ENCODE measurements at places on chromosomes 6 and 20.

GRCh38 chr20:63054103-63054474 lies 47.3 kb upstream of the BHLHE23 start:
- no peak for DNase-seq

DNA sequence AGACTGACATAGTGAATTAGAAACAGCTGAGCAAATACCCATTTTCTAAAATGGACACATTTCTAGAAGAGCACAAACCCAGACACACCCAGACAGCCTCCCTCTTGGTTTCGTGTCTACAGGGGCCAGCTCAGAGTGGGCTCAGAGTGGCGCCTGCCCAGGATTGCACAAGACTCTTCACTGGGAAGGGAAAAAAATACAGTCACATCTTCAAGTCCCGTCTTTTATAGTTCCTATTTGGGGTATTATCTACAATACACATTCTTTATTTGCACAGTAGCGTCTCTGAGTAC lies 246.1 kb upstream of the AFDN start:
- no peak for DNase-seq

DNA sequence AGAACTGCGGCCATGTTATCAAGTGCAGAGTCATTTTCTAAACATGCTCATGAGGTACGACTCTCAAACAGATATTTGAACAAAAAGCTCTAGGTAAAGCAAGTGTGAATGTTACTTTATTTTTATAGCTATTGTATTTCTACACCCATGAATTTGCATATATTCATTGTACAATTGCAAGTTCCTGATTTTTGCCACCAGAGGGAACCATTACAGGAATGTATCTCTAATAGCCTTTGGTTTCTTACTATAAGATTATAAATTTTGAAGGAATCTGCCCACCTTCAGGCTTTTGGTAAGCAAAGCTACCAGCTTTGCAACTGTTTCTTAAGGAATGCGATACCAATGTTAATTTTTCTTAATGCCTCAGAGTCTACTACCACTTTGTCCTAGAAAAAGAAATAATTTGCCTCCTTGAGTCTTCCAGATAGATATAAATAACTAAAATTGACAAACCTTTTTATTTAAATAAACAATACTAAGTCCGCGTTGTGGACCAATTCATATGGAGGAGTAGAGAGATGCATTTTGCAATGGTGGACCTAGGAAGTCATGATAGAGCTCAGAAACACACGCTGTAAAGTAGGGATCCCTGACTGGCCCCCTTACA lies 125.4 kb upstream of the SAMD5 start:
- peak; percentile 62 for DNase-seq

DNA sequence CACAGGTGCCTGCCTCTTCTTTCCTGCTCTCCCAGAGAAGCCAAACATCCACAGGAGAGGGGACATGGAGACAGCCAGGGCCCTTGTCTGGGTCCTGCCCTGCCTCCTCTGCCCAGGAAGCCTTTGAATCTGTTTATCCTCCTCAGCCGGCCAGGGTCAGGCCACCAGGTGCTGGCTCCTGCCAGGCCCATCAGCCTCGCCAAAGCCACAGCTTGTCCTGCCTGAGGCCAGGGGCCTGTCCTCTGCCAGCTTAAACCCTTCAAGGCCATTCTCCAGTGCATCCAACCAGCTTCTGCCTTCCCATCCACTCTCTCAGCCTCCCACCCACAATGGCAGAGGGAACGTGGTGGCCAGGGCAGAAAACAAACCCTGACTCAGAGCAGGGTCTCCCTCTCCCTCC lies 254.6 kb downstream of the ANKRD60 start:
- no peak for DNase-seq

DNA sequence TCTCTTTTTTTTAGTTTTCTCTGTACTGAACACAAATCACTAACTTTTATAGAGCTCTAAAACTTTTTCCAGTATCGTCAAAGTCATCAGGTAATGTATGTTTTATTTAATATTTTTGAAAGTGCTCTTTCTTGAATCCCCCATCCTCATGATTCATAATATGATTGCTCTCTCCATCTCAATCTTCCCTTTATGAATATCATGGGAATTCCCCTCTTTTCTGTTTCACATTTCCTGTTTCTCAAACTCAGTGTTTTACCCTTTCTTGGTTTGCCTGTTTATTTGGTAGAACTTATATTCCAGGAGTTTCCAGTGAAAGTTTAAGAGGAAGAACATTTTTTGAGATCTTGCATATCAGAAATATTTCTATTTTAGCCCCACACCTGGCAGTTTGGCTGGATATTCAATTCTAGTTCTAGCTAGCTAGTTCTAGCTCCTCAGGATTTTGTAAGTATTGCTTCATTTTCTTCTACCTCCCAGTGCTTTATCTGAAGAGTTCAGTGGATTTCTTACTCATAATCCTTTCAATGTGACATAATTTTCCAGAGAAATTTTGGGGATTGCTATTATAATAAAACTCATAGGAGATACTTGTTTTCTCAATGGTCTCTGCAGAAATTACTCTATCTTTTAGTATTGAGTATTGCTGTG lies 6.1 kb upstream of the C6orf58 start:
- DNase-seq, result peak; percentile 4

DNA sequence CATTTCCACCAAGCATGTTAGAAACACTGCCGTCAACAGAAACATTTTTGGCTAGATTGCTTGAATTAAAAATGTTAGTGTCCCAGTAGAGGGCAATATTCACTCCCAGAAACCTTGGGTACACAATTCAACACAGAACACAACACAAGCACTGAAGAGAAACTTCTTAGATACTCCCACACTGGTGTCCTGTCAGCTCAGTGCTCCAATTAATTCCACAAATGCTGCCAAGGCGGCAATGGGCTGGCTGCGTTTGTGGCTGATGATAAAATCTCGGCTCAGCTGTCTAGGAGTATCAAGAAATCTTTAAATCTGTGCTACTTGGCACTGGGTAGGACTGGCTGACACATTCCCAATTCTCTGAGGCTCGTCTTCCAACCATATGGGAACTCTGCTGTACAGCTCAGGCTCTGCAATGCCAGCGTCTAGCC lies 39.3 kb downstream of the BEND3 start:
- peak; percentile 35 for DNase-seq

DNA sequence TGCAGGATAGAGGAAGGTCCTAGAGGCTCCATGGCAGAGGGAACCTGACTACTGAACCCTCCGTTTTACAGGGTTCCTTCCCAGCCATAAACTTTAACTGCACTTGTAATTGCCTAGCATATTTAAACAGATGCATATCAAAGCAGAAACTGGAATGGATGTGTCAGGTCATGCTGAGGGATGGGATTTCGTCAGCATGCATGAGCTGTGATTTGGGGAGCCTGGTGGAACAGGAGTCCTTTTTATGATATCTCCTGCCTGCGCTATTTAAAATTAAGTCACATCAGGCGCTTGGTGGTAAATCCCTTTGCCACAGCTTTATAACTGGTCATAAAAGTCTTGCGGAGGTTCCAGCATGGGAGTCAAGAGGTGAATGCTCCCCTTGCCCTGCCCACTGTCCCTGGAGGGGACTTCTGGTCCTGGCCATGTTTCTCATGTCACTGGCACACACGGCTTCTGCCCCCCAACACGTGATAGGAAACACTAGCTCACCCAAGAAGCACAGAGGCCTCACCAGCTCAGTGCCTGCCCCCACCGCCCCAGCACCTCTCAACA lies 26.0 kb upstream of the PCMTD2 start:
- no peak for DNase-seq

- DNase-seq, result peak; percentile 88
These were observed 37.1 kb downstream of the CD109 start for GRCh38 chr6:73732845-73733675.

DNA sequence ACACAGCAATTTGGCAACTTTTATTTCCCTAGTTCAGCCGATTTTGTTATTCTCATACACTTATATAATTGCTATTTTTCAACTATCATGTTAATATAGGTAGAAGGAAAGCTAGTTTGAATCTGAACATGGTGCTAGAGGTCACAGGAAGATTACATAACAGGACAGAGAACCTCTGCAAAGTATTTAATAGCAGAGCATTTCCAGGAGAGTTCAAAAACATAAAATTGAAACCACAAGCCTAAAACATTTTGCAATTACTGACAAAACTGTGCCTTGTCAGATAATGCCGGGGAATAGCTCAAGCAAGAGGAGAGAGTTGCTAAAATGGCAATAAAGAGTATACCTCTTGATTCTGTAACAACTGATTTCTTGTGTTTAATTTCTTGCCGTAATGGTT lies 70.8 kb downstream of the TFAP2B start:
- no peak for DNase-seq

- DNase-seq, result peak; percentile 81
These were observed 95.4 kb downstream of the OGFRL1 start for GRCh38 chr6:71383901-71384489.

- peak; percentile 85 for DNase-seq
These were observed 373.5 kb upstream of the BTBD3 start for GRCh38 chr20:11544029-11544678.

GRCh38 chr20:59017493-59018231 lies 1.6 kb upstream of the TUBB1 start:
- DNase-seq, result no peak

GRCh38 chr6:70312165-70312745 lies 9.4 kb upstream of the COL9A1 start:
- DNase-seq, result peak; percentile 48

- DNase-seq, result no peak
These were observed 24.4 kb downstream of the GNAS-AS1 start for GRCh38 chr20:58826271-58826670.

DNA sequence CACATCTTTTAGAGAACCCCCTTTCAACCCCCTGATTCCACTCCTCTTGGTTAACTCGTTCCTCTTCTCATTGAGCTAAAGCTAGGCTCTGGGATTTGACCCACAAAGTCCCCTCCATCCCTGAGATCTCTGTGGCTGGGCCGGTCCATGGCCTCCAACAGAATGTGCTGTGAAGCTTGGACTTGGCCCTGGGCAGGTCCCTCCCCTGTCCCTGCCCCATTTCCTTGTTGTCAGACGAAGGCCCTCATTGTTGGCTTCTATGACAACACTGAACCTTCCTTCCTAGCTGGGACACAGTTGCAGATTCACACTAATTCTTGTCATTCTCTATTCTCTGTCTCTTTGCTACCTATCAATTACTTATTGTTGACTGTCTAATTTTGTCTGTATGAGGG lies 156.1 kb downstream of the SYCP2 start:
- no peak for DNase-seq

DNA sequence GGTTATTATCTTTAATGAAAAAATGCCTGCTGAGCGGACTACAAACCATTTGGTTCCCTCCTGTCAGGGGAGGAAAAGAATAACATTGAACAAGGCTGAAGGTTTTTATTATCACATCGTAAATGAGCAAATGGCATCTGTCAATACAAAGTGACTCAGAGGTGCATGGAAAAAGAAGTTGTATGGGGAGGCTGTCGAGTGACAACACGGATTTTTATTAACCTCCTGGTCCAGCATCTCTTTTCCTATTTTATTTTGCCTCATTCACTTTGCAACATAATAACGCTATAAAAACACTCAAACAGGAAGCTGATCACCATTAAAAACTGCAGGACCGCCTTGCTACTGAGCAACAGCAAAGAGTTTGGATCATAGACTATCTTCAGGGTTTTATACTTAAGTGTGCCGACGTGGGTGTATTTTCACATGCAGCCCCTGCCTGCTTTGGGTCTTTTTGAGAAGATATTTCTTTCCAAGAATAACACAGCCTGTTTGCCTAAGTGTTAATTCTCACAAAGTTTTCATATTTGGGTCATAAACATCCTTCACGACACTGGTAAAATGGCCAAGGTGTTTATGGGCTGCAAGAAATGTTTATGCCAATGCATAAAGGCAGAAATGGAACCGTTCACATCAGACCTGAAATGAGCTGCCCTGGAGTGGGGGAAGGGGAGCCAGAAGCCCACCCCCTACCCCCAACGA lies 132.1 kb upstream of the SALL4 start:
- no peak for DNase-seq

- no peak for DNase-seq
These were observed 117.0 kb upstream of the PMEPA1 start for GRCh38 chr20:57826666-57827287.

DNA sequence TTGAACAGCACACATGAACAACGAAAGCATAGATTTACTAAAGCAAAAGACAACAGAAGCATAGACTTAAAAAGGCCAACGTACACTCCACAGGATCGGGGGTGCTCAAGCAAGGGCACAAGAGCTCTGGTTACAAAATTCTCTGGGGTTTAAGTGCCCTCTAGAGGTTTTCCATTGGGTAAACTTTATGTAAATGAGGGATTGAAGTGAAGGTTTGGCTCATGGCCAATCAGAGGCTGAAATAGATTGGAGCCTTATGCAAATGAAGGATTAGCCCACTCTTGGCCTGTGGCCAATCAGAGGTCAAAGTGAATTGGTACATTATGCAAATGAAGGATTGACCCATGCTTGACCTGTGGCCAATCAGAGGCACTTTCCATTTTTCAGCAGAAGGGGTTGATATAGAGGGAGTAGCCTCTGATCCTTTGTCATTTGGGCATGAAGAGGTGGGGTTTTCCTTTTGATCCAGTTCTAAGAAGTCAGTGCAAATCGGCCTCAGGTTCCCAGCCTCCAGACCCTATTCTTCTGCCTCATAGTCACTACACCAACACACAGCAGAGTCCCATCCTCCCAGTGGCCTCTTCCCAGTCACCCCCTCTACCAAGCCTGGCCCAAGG lies 244.9 kb downstream of the THBS2 start:
- peak; percentile 24 for DNase-seq

- no peak for DNase-seq
These were observed 354.3 kb upstream of the CNR1 start for GRCh38 chr6:88520445-88520844.

DNA sequence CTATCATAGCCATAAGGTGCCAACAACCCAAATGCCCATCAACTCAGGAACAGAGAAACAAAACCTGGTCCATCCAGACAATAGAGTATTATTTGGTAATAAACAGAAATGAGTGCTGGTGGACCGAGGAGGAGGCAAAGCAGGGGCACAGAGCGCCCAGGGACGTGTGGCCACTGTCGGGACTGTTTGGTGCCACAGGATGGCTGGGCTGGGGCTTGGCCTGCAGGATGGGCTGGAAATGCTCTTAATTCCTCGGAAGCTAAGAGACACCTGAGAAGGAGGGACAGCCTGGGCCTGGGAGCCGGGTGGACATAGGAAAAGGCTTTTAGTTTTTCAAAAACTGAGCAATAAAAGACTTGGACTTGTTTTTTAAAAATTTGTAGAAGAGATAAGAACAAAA lies 216.4 kb downstream of the DLL1 start:
- no peak for DNase-seq

All from cardiac fibroblast (primary cell).